Activated CD4-positive, alpha-beta T cell treated with anti-CD3 and anti-CD28 coated beads for 48 hours (primary cell): ENCODE measurements at places on chromosomes 12 and 14.

GRCh38 chr12:89217472-89217871 is 134.8 kb downstream of the DUSP6 start:
- DNase-seq = no peak

GRCh38 chr12:78241446-78241845 is 410.8 kb downstream of the NAV3 start:
- DNase-seq = no peak

DNA sequence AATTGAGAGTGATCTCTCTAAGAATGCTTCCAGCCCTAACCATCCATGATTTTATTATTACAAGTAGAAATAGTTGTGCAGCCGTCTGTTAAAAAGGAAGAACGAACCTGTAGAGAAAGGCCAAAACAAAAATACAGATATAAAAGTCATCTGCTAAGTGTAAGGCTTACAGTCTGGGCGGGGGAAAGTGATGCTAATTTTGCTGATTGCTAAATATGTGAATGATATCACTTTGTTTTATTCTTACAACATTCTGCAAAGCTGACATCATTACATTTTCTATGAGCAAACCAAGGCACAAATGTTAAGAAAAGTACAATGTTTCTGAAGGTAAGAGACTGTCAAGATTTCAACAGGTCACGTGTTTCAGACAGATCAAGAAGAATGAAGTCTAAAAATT is 101.5 kb upstream of the RAP1B start:
- DNase-seq = no peak

DNA sequence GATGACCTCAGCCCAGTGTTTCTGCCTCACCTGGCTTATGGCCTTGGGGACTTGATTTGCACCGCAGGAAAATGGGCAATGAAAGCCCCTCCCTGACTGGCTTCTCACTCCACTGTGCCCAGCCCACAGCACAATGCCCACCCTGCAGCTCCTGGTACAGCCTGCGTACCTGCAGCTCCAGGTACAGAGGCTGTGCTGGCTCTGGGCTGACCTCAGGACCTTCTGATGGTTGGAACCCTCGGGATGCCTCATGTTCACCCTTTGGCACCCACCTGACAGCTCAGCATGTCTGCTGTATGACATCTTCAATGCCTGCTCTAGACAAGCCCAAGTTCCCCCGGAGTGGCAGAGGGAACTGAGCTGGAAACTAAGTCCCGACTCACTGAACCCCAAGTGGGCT is 87.1 kb downstream of the ALG10 start:
- DNase-seq = no peak

- no peak for DNase-seq
Observed at GRCh38 chr12:5417500-5417899, 14.4 kb upstream of the NTF3 start.

- no peak for DNase-seq
Observed at GRCh38 chr14:99647411-99647810, 2.5 kb downstream of the HHIPL1 start.

GRCh38 chr14:31881531-31882310 is 195.4 kb upstream of the ARHGAP5 start:
- no peak for DNase-seq

DNA sequence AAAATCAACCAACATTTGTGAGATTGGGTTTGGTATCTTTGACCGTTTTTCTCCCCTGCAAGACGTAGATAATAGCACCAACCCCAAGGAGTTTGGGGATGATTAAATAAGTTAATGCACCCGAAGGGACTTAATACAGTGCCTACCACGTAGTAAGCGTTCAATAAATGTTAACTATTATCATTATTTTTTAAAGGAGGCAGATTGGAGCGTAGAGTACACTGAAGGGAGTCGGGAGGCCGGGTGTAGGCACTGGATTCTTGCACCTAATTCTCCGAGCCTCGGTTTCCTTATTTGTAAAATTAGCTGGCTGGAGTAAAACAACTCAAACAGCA is 367 bp upstream of the FRS2 start:
- DNase-seq = no peak

GRCh38 chr12:51023625-51024382 is 2.4 kb downstream of the SLC11A2 start:
- no peak for DNase-seq

DNA sequence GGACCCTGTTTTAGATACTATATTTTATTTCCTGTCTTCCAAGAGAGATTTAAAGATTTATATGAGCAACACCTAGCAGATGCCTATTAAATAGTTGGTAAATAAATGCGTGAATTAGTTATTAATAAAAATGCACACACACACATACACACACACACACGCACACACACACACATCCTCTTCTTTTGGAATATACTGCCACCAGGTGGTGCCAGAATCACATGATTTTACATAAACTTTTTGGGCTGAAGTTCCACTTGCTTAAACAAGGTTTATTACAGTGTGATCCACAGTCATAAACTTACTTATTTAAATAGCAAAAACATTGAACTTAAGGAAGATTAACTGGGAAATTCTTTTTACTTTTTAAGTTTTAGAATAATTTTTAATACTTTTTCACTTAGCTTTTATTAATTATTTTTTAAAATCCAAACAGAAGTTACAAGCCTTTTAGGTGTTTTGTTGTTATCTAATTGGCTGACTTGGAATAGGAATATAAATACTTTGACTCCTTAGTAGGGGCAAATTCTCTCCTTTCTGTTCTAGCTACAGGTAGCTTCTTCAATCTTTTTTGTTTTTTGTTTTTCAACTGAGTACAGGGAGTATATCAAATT is 17.5 kb downstream of the RAD51B start:
- DNase-seq = peak; percentile 61

GRCh38 chr12:126483145-126484068 is 1418.2 kb downstream of the AACS start:
- no peak for DNase-seq

DNA sequence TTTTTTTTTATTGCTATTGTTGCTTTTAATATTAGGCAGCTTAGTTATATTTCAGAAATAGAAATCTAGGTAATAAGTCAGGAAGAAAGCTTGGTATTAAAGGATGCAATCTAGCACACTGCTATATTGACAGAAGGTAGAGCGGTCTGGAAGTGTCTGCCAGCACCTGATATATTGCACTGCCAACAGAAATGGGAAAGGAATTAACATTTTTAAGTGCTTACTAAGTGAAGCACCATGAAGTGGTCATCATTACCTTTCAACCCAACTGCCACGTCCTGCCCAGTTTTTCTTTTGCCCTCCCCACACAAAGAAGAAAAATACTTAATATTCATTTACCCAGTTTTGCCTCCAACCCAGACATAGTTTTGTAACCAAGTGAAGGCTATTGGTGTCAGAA is 163.5 kb downstream of the KITLG start:
- no peak for DNase-seq

DNA sequence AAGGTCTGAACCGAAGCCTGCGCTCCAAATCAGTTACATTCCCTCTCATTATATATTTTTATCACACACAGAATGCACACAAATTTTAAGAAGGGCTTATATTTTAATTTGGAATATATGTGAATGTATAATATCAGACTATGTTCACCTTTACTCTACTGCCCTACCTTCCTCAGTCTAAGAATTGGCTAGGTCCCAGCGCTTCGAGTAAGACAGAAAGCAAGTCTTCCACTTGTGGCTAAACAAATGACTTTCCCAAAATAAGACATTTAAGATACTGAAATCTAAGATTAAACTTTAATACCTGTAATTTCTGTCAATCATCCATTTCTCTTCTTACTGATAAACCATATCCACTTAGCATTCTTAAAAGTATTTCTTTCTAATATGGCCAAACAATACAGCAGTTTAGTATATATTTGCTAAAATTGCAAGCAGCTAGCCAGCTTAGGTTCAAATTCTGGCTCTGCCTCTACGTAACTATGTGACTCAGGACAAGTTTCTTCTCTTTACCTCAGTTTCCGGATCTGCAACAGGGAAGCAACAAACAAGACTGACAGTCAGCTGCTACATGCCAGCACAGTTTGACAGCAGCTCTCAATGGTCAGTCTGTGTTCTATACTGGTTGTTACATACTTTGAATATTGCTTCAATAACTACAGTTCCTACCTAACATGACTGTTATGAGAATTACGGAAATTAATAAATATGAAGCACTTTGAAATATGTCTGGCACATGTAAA is 2.0 kb downstream of the INTS13 start:
- DNase-seq = peak; percentile 22

DNA sequence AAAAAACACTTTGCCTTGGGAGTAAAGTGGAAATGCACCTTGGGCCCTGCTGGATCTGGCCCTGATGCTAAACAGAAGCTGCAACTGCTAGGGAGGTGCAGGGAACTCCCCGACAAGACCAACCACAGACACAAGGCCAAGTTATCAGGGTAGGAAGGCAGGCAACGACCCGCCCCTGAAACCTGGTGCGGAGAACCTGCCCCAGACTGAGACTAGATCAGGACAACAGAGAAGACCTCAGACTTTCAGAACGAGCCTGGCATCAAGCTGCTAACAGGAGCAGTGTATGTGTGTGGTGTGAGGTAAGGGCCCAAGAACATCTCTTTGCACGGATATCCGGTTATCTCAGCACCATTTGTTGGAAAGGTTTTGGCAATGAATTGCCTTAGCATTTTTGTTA is 233.7 kb upstream of the RTL1 start:
- DNase-seq = no peak

GRCh38 chr14:78997811-78998210 is 827.6 kb downstream of the NRXN3 start:
- DNase-seq = no peak

DNA sequence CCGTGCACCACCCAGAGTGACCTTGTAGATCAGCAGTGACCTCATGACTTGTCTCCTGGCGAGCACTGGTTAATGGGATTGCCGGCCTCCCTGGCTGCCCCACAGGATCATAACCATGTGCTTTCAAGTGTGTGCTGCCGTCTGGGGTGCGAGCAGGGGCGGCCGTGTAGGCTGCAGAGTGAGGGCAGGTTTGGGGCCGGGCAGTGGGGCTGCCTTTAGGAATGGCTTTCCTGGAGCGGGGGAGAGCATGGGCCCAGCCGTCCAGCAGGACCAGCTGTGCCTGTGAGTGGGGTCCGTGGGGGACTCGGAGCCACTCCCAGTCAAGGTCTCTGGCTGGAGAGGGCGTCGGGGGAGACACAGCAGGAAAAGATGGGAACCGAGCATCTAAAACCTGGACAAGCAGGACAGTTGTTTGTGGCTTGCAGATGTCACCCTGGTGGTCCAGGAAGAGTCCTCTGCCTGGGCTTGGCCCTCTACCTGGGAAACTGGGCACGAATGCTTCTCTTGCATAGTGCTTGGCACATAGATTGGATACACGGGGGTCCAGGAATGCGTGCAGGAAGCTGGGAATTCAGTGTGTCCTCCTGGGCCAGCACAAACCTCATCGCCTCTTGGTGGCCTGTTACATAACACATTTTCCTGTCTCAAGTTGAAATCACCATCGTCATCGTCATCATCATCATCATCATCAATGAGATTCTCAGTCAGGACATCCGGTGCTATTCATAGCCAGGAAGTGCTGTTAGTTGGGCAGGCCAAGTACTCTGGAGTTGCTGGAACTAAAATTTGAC is 96.0 kb downstream of the ADGRD1 start:
- DNase-seq = no peak

- DNase-seq = no peak
Observed at GRCh38 chr12:17999174-17999801, 90.7 kb downstream of the RERGL start.

DNA sequence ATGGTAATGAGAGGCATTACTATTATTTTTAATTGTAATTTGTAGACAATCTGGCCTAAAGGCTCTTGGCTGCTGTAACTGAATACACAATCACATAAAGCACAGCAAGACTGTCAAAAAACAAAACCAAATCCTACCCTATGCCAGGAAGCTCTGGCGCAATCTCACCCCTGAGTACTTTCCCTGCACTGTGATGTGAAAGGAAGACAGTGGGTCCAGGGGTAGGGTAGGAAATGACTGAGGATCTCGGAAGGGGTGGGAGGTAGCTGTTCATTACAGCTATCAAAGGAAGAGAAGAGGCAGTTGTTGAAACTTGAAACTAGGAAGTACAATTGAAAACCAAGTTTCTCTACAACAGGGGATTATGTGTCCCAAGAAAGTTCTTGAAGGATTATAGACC is 202.8 kb downstream of the ANO2 start:
- no peak for DNase-seq

- no peak for DNase-seq
Observed at GRCh38 chr12:74412606-74413230, 124.9 kb upstream of the ATXN7L3B start.

- DNase-seq = no peak
Observed at GRCh38 chr14:92711976-92712653, 36.3 kb downstream of the LGMN start.

DNA sequence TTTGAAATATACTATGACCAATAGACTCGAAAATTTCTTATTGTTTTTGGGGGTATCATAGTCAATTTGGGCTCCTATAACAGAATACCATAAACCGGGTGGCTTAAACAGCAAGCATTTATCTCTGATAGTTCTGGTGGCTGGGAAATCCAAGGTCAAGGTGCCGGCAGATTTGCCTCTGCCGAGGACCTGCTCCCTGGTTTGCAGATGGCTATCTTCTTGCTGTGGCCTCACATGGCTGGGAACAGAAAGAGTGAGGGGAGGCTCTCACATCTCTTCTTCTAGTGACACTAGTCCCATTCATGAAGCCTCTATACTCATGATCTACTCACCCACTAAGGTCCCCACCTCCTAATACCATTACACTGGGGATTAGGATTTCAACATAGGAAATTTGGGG is 70.7 kb downstream of the BORCS5 start:
- DNase-seq = no peak

DNA sequence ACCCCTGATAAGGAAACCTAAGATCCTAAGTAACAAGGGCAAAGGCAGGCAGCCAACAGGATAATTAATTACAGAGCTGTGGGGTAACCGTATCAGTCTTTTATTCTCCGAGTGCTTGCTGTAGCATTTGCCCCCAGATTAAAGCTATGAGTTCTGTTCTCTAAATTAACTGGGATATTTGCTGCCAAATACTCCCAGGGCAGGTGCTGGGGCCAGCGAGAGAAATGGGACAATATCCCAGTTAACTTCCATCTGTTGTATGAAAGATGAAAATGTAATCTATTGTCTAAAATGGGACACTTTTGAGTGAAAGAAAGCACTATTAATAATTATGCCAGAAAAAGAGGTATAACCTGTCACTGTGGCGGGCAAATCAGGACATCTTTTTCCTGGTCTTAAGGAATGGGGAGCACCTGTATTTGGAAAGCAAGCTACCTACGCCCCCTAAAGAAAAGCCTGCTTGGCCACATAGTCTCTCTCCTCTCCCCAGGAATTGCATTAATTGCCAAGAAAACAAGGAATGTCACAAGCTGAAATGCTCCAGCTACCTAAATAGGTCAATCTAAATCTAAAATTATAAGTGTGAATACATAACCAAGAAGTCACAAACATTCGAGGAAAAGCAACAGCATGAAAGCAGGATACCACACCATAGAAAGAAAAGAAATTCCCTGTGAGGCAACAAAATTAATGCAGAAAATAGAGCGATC is 26.7 kb upstream of the CFAP54 start:
- no peak for DNase-seq

- DNase-seq = no peak
Observed at GRCh38 chr12:43109631-43110345, 442.2 kb downstream of the ADAMTS20 start.

GRCh38 chr14:27372771-27373170 is 774.9 kb upstream of the NOVA1 start:
- DNase-seq = no peak
